ENCODE measurements at places on chromosomes 3 and 15. TPM values are rescaled to one million over a fixed set of nuclear protein-coding genes. Genes with fewer than 3 reads are reported as not detected.
A peak's percentile ranks its signal among the peaks of the same experiment; 100 is the strongest.

GRCh38 chr3:52874160-52874701, 23.1 kb downstream of the STIMATE start:
- no peak for DNase-seq

ANKDD1A gene
- 3.1 TPM for total RNA-seq

MUC20 gene
- total RNA-seq: 0.72 TPM

DNA sequence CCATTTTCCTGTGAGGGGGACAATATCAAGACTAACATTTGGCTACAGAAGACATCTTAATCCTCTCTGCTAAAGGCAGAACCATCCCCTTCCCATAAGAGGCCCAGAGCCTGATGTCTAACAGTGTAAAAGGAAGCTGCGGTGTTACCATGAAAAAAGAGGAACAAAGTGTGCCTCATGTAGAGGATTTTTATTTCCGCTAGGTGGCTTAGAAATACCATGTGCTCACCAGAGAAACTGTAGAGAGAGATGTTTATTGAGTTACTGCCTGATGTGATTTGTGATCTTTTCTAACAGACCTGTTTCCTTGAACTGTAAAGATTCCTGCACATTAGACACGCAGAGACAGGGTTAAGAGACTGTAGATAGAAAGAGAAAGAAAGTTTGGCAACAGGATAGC, 22.0 kb downstream of the OR5H15 start:
- peak; percentile 12 for DNase-seq

MED12L gene
- total RNA-seq: 33.8 TPM

DNA sequence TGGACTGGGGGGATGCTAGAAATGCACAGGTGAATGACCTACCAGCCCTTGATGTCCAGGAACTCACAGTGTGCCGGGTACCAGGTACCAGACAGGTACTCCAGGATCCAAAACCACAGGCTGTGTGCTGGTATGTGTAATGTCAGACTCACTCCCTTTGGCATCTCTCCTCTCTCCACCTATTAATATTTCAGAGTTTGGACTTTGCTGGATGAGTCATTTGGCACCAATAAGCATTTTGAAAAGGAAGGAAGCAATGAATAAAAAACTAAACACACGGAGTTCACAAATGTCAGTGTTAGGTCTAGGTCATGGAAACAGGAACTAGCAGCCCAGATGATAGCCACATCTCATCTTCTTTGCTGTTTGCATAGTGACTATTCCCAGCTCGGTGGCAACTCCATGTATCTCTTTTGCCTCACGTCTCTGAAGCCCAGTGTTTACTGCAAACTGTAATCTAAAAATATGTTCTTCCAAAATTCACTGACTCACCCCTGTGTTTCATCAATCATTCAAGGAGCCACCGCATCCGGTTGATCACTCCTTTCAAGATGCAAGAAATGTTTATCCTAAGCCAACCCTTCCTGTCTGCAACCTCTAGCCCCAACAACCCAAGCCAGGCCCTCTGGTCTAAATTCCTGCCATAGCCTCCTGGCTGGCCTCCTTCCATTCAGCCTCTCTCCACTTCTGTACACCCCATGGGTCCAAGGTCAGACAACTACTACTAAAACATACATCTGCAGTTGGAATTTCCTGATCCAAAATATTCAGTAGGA, 8.4 kb downstream of the ITGB5 start:
- no peak for DNase-seq

PPP1R14D gene
- not detected for total RNA-seq

BBS4 gene
- 19.7 TPM for total RNA-seq

CPA3 gene
- total RNA-seq: not detected

IMPG2 gene
- not detected for total RNA-seq

GRCh38 chr3:159555205-159555604, 433.4 kb upstream of the IL12A start:
- DNase-seq: no peak

DNA sequence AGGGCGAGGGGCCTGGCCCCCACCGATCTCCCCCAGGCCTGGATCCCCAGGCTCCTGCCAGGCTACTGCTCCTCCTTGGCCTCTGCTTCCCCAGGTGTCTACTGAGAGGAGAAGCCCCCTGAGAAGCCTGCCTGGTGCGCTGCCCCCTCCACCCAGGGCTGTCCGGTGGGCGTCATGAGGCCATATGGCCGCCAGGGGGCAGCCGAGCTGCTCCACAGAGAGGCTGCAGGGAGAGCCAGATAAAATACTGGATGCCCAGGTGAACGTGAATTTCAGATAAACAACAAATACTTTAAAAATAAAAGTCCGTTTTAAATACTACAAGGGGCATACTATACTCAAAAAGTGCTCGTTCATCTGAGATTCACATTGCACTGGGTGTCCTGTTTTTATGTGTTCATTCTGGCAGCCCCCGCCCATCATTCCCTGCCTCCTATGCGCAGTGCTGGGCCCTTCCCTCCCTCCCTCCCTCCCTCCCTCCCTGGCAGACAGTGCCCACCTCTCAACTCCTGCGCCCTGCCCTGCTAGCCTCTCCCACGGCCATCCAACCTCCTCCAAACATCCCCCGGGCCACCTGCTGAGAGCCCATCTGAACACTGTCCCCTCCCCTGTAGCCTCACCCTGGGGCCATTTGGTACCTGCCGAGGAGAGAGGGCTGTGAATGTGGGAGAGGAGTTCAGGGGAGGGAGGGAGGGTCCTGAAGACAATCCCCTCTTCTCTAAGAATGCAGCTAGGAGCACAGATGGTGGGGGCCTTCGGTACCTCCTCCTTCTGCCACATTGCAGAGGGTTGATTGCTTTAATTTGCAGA, 29.6 kb downstream of the PSTPIP1 start:
- peak; percentile 71 for DNase-seq

ZMAT3 gene
- total RNA-seq: 12.9 TPM

TNFAIP8L3 gene
- not detected for total RNA-seq

GRCh38 chr3:12948371-12948770, 107.0 kb upstream of the RPL32 start:
- DNase-seq: no peak

GRCh38 chr15:28018291-28019044, 80.6 kb downstream of the OCA2 start:
- no peak for DNase-seq

- DNase-seq: no peak
Observed at GRCh38 chr3:152321200-152321954, 52.6 kb downstream of the MBNL1 start.

ACOX2 gene
- total RNA-seq: not detected

PLSCR5 gene
- total RNA-seq: not detected

- no peak for DNase-seq
Observed at GRCh38 chr3:142273501-142273900, 48.1 kb upstream of the GK5 start.

ANKRD34C gene
- total RNA-seq: not detected

- DNase-seq: no peak
Observed at GRCh38 chr3:37287776-37288175, 113.4 kb upstream of the LRRFIP2 start.

GRCh38 chr15:35720019-35720418, 174.1 kb upstream of the DPH6 start:
- DNase-seq: no peak

- no peak for DNase-seq
Observed at GRCh38 chr15:82571722-82572222, 31.5 kb upstream of the RPS17 start.

ADPRH gene
- not detected for total RNA-seq

- DNase-seq: no peak
Observed at GRCh38 chr3:11297126-11297525, 24.9 kb downstream of the ATG7 start.

PLS1 gene
- total RNA-seq: 7.2 TPM

DNA sequence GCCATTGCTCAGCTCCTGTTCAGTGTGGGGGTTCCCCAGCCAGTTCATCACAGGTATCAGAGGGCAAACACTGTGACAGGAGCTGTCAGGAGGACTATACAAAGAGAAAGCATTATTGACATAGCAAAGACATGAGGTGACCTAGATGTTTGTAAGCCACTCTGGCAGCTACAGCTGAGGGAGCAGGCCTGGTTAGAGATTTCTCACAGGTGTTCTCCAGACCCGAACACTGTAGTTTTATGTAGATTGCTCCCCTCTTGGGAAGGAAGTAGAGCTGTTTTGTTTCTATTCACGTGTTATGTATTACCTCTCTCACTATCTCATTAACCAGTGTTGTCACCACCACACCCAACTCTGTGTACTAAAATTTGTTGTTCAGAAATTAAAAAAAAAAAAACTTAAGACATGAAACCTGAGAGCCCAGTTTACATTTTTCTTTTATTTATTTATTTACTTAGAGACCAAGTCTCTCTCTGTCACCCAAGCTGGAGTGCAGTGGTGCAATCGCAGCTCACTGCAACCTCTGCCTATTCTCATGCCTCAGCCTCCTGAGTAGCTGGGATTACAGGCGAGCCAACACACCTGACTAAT, 123.7 kb downstream of the RBPMS2 start:
- DNase-seq: peak; percentile 60

GRCh38 chr3:32175607-32176197, 62.8 kb upstream of the CMTM8 start:
- peak; percentile 82 for DNase-seq

SYNPR gene
- total RNA-seq: not detected

DNA sequence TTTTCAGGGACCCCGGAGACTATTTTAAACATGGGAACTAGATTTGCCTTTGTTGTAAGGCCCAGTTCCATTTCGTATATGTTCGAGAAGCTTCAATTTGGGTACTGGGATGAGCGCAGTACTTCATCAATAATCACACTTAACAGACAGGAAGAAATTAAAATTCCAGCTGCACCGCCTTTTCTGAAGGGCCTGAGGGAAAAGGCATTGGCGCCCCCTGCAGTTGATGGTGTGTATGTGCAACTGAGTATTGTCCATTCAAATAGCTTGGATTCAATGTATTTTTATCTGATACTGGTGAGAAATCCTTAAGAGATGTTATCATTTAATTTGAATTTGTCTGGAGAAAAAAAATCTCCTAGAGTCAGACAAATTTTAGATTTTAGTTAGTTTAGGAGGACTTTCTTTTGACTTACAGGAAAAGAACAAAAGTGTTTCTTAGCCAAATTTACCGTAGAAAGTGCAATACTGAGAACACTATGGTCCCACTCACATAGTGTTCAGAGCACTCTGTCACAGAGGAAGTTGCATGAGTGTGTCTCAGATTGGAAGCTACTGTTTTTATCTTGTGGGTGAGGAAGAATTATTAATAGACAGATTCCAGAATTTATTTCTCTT, 5.4 kb upstream of the ALDH1A2 start:
- peak; percentile 31 for DNase-seq

- DNase-seq: no peak
Observed at GRCh38 chr3:87997966-87998365, 60.8 kb downstream of the CGGBP1 start.

- DNase-seq: no peak
Observed at GRCh38 chr3:194092881-194093301, 43.1 kb upstream of the HES1 start.

DNA sequence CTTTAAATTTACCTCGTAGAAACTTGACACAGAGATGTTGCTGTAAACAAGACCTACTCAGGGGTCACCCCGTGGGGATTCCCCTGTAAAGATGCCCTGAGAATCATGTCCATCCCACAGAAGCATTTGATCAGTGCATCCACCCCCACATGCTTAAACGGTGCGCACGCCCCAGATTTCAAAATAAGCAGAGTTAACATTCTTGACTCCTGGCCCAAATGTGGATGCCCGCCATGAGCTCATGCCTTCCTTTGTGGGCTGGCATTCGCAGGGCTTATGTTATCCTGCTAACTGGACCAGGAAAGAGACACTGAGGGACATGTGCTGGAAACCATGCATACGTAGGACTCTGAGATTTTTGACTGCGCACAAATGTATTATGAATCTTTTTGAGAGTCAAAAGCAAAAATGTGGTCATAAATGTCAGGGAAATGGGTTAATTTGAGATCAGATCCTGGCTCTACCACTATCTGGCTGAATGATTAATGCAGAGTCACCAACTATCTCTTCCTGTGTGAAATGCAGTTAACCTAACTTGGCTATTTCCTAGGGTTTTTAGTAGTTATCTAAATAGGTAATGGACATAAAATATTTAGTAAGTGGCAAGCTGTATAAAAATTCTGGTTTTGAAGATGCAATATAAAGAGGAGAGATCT, 9.1 kb upstream of the TP63 start:
- DNase-seq: no peak

GOLGA6L4 gene
- total RNA-seq: 3.3 TPM

DNA sequence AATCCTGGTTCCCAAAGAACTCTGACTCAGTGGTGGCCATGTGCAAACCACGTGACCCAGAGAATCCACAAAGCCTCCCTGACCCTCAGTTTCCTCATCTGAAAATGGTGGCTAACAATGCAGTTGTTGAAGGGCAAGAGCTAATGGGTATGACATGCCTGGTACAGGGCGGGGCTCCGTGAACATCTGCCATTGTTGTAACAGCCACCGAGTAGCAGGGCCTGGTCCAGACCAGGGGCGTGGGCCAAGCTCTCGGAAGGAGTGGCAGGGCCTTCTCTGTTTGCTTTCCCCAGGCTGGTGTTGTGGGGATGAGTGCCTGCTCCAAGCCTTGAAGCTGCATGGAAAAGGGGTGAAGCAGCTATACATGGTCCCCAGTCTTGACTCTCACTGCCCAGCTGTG, 13.4 kb downstream of the MAPKAPK3 start:
- DNase-seq: no peak

- no peak for DNase-seq
Observed at GRCh38 chr3:38374221-38374620, 27.6 kb downstream of the XYLB start.

ARHGEF26 gene
- total RNA-seq: 0.35 TPM

DNA sequence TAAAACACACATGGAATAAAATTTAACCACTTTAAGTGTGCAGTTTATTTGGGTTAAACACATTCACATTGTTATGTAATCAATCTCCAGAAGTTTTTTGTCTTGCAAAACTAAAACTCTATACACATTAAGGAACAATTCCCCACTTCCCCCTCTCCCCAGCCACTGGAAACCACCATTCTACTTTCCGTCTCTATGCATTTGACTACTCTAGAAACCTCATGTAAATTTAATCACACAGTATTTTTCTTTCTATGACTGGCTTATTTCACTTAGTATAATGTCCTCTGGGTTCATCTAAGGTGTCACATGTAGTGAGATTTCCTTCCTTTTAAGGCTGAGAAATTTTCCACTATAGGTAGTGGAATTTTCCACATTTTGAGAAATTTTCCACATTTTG, 568.7 kb upstream of the UBE2E2 start:
- no peak for DNase-seq

- peak; percentile 90 for DNase-seq
Observed at GRCh38 chr3:129016356-129016719, 15.2 kb downstream of the EFCC1 start.

DNA sequence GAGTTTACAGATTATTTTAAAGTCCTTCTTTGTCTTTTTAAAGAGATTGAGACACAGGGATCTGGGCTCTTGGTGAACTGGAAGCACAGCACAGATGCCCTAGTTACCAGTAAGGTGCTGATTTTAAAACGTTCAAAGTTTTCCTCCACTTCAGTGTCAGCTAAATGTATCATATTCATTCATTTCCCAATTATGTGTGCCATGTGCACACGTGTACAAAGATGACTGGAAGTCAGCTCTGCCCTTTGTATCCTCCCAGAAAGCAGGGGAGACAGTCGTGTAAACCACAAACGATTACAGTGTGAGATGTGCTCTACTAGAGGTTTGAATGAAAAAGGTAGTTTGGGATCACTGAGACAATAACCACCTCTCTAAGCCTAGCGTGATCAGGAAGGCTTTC, 730 bp downstream of the ZKSCAN7 start:
- no peak for DNase-seq

ITIH1 gene
- total RNA-seq: not detected
